ENCODE measurements at places on chromosomes 3 and 15. TPM values are rescaled to one million over a fixed set of nuclear protein-coding genes. Genes with fewer than 3 reads are reported as not detected.

GRCh38 chr3:59866076-59866475 is 816.3 kb upstream of the CFAP20DC start:
- no peak for DNase-seq

The PDHB gene
- total RNA-seq, result 51.2 TPM

The SLC28A2 gene
- not detected for total RNA-seq

The GOLGA6L10 gene
- 4.2 TPM for total RNA-seq

GRCh38 chr3:119401503-119402440 is 61.6 kb downstream of the TMEM39A start:
- DNase-seq, result no peak

GRCh38 chr15:92655178-92655995 is at the start of gene FAM174B:
Gene FAM174B (minus strand): TSS chr15:92655775.
- peak; percentile 58 for DNase-seq

The GOLGA8T gene
- total RNA-seq, result 2.6 TPM

GRCh38 chr3:172132721-172133311 is 93.4 kb downstream of the FNDC3B start:
- DNase-seq, result no peak

- no peak for DNase-seq
These were observed 55.2 kb upstream of the CACNA2D3 start for GRCh38 chr3:54067055-54067698.

DNA sequence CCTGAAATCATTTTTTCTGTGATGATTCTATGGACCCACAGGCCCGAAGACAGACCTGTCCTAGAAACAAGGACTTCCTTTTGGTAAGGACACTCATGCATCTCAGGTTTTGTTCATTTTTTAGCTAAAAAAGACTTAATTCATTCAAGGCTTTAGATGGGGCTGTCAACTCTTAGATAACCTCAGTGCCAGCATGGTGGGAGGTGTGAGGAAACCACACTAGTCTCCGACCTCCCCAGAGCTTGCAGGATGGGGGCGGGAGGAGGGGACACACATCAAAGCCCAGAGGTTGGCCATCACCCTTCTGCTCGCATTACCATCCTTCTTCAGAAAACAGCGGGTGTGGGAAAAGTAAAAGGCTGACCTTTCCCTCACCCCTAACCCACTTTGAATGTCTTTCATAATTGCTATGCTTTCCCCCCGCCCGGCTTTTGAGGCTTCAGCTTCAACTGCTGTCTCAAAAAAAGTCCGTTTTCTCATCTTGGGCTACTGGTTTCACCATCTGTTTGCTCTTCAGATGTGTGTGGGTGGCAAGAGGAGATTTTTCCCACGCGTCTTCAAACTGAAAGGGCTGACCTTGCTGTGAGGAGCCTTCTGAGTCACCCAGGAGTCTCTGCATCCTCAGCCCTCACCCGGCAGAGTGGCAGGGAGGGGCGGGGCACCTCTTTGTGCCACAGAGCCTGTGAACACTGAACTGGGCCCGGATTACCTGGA is 27.6 kb upstream of the CXCR6 start:
- DNase-seq, result peak; percentile 61

DNA sequence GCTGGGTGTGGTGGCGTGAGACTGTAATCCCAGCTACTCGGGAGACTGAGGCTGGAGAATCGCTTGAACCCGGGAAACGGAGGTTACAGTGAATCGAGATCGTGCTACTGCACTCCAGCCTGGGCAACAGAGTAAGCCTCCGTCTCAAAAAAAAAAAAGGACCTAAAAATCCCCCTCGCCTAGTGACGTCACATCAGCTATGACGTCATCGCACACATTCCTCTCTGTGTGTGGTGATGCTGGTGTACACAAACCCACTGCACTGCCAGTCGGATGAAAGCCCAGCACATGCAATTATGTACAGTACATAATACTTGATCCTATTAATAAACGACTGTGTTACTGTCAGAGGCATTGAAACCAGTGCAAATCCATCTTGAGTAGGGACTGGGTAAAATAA is 40.2 kb upstream of the SEC61A1 start:
- no peak for DNase-seq

The SCN5A gene
- total RNA-seq, result 0.53 TPM

DNA sequence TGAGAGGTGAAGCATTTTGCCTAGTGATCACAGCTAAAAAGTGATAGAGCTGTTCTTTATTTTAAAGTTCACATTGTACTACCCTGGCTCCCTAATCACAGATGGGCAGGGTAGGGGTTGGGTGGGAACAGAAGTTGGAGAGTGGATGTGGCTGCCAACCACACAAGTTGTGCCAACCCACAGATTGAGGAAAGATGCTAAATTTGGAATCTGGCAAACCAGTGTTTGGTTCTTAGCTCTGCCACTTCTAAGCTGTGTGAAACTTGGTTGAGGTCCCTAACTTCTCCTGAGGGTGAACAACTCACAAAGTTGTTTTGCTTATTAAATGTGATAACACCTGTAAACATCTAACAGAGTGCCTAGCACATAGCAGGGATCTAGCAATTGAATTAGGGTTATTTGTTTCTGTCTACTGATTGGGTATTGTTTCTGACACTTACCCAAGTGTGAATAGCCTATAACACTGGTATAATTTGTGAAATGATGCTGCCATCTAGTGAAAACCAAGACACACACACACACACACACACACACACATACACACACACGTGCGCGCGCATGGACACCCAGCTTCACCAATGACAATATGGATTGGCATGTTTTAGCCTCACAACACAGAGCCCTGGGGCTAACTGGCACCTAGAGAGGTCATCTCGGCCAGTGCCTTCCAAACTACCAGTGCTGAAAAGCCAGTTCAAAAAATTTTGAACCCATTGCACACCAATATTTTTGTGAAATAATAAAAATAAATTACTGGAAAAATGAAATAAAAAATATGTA is 25.3 kb downstream of the ADGRG7 start:
- peak; percentile 49 for DNase-seq

The HIGD2B gene
- 0.62 TPM for total RNA-seq

GRCh38 chr3:17910922-17911321 is 168.5 kb upstream of the TBC1D5 start:
- DNase-seq, result no peak

GRCh38 chr15:69104050-69104750 is 56.2 kb upstream of the GLCE start:
- DNase-seq, result no peak

DNA sequence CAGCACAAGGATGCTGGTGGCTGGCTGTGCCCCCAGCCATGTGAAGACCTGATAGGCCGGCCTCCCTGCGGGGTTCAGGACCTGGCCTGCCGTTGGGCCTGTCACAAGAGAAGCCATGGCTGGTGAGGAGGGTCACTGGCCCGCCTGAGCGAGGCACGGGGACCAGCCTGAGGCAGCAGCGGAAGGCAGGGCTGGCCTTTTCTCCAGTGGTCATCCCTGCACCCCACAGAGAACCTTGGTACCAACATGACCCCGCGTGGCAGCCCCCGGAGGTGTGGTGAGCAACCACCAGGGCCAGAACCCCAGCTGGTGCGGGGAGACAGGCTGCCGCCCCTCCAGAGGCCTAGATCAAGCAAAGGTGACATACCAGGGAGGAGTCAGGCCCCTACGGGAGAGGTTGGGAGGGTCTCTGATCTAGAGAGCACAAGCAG is 134.1 kb upstream of the MEF2A start:
- peak; percentile 17 for DNase-seq

DNA sequence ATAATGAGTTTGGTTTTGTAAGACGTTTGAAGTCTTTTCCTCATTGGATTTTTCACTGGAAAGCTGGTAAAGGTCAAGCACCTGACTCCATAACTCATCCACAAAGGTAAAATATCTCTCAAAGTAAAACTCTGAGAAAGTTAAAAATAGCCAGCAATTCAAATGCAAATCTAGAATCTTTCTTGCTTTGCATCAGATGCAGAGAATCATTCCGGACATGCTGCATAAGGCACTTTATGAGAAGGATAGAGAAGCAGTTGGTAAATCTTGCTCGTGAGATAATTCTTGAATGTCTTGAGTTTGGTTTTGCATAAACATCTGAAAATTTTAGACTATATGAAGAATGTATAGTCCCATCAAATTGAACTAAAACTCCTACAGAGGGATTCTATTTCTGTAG is 9.1 kb downstream of the KCNMB2 start:
- no peak for DNase-seq

DNA sequence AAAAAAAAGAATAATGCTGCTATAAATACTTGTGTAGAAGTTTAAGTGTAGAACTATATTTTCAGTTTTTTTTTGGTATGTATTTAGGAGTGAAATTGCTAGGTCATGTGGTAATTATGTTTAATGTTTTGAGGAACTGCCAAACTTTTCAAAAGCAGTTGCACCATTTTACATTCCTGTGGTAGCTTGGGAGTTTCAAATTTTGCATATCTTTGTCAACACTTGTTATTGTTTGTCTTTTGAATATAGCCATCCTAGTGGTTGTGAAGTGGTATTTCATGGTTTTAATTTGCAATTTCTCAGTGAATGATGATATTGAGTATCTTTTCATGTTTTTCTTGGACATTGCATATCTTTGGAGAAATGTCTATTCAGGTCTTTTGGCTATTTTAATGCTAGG is 30.4 kb downstream of the SKIL start:
- DNase-seq, result no peak

- DNase-seq, result no peak
These were observed 36.3 kb downstream of the DUT start for GRCh38 chr15:48367483-48367882.

GRCh38 chr3:149310796-149311534 is 22.5 kb downstream of the TM4SF18 start:
- DNase-seq, result no peak

DNA sequence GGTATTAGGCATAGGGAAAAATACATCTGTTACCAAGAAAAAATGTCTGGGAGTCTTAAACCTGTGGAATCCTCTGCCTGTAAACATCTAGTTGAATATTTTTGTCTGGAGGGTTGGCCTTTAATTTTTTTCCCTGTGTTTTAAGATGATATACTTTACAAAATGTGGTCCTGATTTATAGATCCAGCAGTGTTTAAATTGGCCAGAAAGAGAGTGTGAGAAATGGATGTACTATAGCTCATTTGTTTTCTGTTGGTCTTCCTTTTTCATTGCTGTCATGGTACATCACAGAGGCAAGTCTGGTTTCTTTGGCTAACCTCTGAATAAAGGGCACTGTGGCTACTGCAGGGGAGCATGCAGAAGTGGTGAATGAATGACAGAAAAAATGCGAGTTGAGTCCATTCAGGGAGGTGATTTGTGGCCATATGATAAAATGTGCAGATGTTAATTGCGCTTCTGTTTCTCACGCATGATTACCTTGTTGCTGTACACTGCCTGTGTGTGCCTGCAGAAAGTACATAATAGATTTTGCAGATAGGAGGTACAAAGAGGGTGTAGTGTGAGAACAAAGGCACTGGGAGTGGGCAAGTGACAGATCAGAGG is 150.0 kb downstream of the NFKBIZ start:
- no peak for DNase-seq

- no peak for DNase-seq
These were observed 12.0 kb upstream of the COL8A1 start for GRCh38 chr3:99626417-99626788.

GRCh38 chr3:35663471-35663870 is 24.1 kb downstream of the ARPP21 start:
- no peak for DNase-seq

- no peak for DNase-seq
These were observed 20.1 kb downstream of the KBTBD8 start for GRCh38 chr3:67018105-67018788.

DNA sequence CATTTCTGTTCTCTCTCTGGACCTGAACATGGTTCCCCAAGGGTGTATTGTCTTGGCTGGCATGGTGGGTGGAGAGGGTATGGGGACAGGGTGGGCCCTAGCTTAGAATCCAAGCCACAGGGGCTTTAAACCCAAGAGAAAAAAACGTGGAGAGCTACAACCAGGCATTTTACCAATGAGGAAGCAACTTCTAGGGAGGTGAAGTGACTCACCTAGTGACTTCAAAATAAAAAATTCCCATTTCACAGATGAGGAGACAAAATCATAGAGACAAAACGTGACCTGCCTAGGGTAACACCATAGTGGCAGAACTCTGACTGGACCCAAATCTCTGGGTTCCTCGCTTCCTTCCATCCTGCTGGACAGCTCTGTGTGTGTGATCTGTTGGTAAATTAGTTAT is 216.8 kb downstream of the RPLP1 start:
- DNase-seq, result no peak

DNA sequence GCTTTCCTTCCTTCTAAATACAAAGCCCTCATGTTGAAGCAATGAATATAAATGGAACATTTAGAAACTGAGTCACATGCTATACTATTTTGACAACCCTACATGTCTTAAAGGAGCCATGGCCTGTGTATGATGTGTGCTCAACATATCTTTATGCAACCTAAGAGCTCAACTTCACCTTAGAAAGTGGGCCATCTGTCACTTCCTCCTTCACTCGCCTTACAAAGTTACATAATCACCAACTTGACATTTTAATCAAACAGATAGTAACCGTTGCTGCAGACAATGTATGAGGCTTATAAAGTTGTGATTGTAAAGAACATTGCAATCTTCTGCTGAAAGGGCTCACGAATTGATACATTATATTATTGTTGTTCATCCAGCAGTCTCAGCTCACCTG is 163.6 kb downstream of the SERPINI1 start:
- DNase-seq, result no peak

- DNase-seq, result no peak
These were observed 482.8 kb upstream of the NAALADL2 start for GRCh38 chr3:174376346-174376745.

DNA sequence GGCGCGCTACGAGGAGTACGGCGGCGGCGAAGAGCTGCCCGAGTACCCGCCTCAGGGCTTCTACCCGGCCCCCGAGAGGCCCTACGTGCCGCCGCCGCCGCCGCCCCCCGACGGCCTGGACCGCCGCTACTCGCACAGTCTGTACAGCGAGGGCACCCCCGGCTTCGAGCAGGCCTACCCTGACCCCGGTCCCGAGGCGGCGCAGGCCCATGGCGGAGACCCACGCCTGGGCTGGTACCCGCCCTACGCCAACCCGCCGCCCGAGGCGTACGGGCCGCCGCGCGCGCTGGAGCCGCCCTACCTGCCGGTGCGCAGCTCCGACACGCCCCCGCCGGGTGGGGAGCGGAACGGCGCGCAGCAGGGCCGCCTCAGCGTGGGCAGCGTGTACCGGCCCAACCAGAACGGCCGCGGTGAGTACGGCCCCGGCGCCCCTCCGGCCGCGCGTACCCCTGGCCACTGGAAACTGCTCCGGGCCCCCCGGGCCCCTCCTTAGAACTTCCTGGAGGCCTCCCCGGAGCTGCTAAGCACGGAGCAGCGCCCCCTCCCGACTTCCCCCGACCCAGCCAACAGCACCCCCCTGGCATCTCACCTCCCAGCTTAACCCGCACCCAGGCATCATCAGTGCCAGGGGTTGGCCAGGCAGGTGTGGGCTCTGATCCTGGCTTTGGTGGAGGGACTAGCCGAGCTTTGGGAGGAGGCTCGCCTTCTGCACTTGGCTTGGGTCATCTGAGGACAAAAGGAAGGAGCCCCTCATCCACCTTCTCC is 1.4 kb downstream of the LOXL1 start:
- peak; percentile 89 for DNase-seq

Data from activated naive CD8-positive, alpha-beta T cell treated with anti-CD3 and anti-CD28 coated beads, Interleukin-2, amount 10 ng/mL, durations not matched to agents 7 days and 5 days (primary cell).